ENCODE measurements at places on chromosomes 13 and 19. TPM values are rescaled to one million over a fixed set of nuclear protein-coding genes. Genes with fewer than 3 reads are reported as not detected.

DNA sequence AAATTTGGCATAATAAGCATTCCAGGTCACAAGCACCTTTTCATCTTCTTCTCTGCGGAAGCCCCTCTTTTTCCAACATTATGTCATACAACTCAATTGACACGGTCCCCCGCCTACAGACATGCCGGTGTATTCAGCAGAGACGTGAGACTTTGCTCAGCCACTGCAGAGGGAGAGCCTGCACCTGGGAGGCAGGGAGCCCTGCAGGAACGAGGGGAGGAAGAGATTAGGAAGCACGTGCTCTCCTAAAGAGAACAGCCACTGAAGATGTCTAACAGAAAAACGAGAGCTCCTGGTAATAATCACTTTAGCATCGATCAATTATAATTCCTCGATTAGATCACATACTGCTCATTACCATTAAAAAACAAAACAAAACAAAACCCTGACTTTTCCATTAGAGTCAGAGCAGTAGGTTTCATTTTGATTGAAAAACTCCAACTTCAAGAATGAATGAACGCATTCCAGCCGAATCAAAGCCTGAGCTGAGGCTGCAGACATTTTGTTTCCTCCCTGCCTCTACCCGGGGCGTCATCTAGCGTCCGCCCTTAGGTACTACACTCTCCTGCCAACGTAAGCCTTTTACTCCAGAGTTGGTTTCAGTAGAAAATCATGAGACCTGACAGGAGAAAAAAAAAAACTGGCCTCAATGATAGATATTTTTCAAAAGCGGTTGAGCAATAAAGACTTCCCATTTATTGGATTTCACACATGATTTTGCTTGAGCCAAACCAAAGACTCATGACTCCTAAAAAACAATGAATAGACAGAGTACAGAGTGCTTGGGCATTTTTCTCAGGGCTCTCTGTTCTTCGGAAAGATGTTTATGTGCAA, 194.5 kb downstream of the KATNAL1 start:
- peak; percentile 81 for DNase-seq

DNA sequence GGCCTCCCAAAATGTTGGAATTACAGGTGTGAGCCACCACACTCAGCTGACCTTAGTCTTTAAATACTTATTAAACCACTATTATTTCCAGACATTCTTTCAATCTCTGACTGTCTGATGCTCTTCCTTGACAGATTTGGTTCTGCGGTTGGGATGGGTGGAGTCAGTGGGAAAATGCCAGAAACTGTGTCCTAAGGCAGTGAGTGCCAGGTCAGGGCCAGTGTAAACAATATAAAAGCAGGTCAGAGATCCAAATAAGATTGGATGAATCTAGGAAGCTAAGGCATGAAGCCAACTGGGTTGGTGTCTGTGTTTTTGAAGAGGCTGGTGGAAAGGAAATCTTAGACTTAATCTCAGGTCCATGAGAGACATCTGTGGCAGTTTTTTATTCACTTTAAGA, 74.7 kb downstream of the KLF5 start:
- no peak for DNase-seq

The NLRP7 gene
- total RNA-seq = 8.8 TPM

DNA sequence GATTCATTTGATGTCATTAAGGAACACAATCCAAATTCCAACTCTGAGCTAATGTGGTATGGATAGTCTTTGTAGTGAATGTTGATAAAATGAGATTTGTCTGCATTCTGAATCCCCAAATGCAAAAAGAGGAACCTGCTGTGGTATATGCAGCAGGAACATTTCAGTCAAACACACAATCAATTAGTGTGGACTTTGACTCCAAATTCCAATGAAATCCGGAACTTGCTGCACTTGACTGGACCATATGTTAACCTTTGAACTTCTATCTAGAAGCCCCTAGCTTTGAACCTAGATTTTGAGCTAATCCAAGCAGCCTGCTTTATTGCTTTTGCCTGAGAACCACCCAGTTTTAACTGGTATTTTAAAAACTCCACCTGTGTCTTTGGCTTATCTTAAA, 341.3 kb downstream of the SPRY2 start:
- no peak for DNase-seq

- DNase-seq = no peak
Measured at GRCh38 chr13:75812751-75813181, 176.6 kb downstream of the LMO7 start.

The HS6ST3 gene
- not detected for total RNA-seq

The VSTM2B gene
- not detected for total RNA-seq

GRCh38 chr13:101346161-101346560, 70.1 kb downstream of the NALCN start:
- DNase-seq = no peak

GRCh38 chr13:44826591-44827350, 162.5 kb downstream of the NUFIP1 start:
- DNase-seq = no peak

The LIM2 gene
- total RNA-seq = not detected

DNA sequence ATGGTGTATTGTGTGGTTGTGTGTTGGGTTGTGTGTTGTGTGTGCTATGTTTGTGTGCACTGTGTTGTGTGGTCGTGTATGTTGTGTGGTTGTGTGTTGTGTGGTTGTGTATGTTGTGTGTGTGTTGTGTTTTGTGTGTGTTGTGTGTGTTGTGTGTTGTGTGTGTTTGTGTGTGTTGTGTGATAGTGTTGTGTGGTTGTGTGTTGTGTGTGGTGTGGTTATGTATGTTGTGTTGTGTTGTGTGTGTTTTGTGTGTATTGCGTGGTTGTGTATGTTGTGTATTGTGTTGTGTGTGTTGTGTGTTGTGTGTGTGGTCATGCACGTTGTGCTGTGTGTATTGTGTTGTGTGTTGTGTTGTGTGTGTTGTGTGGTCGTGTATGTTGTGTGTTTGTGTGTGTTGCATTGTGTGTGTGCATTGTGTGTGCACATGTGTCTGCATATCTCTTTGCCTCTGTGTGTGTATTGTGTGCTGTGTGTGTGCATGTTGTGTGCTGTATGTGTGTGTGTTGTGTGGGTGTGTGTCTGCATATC, 2.9 kb downstream of the C3 start:
- no peak for DNase-seq

The LHFPL6 gene
- total RNA-seq = 19.7 TPM

GRCh38 chr19:10228393-10228792, 2.7 kb downstream of the S1PR2 start:
- peak; percentile 54 for DNase-seq

DNA sequence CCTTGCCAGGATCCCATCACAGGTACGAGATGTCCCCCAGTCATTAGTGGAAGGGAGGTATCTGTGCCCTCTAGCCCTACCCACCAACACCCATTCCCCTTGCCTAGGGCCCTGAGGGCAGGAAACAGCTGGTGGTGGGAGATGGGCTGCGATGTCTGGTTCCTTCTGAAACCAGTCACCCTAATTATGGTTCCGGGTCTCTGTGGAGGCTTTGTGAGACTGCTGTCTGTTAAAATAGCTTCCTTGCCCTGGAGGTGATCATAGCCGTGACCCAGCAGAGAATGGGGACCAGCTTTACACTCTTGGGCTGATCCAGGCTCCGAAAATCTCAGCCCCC, 5.5 kb downstream of the ALDH16A1 start:
- DNase-seq = no peak

DNA sequence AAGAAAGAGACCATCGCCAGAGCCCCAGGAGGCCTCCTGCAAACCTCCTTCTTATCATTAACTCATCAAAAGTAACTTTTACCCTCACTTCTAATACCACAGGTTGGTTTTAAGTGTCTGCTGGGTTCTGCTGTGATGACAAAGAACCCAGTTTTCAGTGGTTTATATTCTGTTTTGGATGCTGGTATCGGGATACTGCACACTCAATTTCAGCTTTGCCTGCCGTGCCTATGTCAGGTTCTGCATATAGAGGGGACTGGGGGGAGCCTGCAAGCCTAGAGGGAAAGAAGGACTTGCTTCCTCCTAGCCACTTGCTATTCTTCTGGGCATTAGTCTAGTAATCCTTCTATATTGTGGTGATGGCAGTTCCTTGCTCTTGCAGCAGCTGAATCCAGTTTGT, 242.4 kb downstream of the KCNRG start:
- no peak for DNase-seq

GRCh38 chr13:37597477-37598025, 1.0 kb downstream of the POSTN start:
- no peak for DNase-seq

The C1QTNF9B gene
- total RNA-seq = not detected

- no peak for DNase-seq
Measured at GRCh38 chr13:23105051-23105450, 75.7 kb upstream of the SGCG start.

The MEIOSIN gene
- not detected for total RNA-seq

The SYNE4 gene
- 4.5 TPM for total RNA-seq

Data from OCI-LY7 (cell line).